ENCODE measurements at places on chromosomes 7 and 10. TPM values are rescaled to one million over a fixed set of nuclear protein-coding genes. Genes with fewer than 3 reads are reported as not detected.

The PITX3 gene
- total RNA-seq: 0.34 TPM

The ADAM22 gene
- 0.34 TPM for total RNA-seq

The NKX1-2 gene
- total RNA-seq: 0.04 TPM

The MKX gene
- not detected for total RNA-seq

The LLCFC1 gene
- total RNA-seq: not detected

The WDFY4 gene
- not detected for total RNA-seq

The PON2 gene
- 275 TPM for total RNA-seq

The CALML3 gene
- not detected for total RNA-seq

The CEP55 gene
- 56.8 TPM for total RNA-seq

Measured in A549 treated with DMSO at 1 μM for 4 hours (cell line).